ENCODE measurements at places on chromosomes 7 and 10.
A peak's percentile ranks its signal among the peaks of the same experiment; 100 is the strongest.

GRCh38 chr7:105448181-105448580 lies 59.5 kb upstream of the SRPK2 start:
- no peak for DNase-seq

DNA sequence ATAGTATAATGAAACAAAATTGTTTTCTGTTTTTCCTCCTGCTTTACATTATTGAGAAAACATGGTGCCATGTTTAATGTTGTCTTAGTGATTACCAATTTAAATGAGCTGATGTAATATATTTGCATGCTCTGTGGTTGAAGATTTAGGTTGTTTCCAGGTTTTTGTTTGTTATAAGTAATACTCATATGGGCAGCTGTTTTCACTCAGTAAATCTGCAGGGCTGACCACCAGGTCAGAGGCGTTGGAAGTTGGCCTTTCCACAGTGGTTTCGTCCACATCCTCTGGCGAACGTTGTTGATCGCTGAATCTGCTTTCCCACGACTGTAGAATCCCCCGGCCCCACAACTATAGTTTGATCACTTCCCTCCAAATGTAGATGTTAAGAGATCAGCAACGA lies 21.6 kb upstream of the PURB start:
- no peak for DNase-seq

GRCh38 chr10:13113544-13113943 lies 13.6 kb downstream of the OPTN start:
- DNase-seq: no peak

DNA sequence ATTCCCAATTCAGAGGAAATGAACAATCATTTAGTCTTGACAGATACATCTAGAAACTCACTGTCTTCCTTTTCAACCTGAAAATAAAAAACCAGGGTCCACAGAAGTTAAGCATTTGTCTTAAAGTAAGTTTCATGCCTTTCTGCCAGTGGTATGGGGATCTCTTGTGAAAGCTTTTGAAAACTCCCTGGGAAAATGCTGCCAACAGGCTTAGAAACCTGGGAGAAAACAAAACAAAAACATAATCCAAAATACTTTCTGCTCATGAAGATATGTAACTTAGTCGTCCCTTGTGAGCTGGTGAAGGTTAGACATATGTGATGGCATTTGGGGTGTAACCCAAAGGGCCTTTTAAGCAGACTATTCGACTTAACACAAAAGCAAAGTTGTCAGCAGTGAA lies 66.4 kb upstream of the ZNF438 start:
- peak; percentile 25 for DNase-seq

DNA sequence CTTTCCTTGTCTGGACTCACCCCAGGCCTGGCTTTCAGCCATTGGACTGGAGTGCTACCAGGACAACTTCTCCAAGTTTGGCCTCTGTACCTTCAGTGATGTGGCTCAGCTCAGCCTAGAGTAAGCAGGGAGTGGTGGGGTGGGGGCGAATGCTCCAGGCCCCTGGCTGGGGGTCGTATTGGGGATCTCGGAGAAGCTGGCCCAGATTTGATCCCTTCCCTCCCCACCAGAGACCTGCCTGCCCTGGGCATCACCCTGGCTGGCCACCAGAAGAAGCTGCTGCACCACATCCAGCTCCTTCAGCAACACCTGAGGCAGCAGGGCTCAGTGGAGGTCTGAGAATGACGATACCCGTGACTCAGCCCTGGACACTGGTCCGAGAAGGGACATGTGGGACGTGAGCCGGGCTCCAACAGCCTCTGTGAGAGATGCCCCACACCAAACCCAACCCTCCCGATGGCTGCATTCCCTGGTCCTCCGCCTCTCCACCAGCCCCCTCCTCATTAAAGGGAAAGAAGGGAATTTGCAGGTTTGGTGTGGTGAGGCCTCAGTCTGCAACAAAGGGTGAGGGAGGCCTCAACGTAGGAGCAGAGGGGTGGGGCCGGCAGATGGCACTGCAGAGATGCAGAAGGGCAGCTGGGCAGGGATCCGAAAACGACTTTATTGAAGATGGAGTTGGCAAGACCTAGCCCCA lies 14.8 kb downstream of the TRPV6 start:
- no peak for DNase-seq

DNA sequence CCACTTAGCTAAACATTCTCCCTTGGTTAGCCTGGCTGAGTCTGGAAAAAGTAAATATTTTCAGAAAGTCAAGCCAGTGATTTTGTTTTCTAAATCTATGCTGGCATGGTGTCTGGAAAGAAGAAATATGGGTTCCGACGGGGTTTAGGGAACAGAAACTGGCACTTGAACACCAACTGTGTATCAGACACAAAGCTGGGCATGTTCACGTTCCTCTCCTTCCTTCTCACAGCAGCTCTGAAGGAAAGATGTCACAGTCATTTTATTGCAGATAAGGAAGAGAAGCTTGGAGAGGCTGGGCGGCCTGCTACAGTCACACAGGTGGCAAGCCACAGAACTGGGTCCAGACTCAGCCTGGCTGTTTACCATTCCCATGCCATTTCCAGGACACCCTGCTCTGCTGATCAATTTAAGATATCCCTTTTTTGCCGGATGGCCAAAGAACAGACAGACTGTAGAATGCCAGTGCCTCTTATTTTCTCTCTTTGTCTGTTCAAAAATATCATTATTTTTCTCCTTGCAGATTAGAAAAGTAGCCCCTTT lies 118.8 kb downstream of the HERPUD2 start:
- no peak for DNase-seq

GRCh38 chr7:18610331-18610948 lies 114.9 kb downstream of the HDAC9 start:
- peak; percentile 19 for DNase-seq

- no peak for DNase-seq
Measured at GRCh38 chr7:145681646-145682045, 435.0 kb upstream of the CNTNAP2 start.

- DNase-seq: no peak
Measured at GRCh38 chr10:132335189-132336063, 3.4 kb downstream of the LRRC27 start.

DNA sequence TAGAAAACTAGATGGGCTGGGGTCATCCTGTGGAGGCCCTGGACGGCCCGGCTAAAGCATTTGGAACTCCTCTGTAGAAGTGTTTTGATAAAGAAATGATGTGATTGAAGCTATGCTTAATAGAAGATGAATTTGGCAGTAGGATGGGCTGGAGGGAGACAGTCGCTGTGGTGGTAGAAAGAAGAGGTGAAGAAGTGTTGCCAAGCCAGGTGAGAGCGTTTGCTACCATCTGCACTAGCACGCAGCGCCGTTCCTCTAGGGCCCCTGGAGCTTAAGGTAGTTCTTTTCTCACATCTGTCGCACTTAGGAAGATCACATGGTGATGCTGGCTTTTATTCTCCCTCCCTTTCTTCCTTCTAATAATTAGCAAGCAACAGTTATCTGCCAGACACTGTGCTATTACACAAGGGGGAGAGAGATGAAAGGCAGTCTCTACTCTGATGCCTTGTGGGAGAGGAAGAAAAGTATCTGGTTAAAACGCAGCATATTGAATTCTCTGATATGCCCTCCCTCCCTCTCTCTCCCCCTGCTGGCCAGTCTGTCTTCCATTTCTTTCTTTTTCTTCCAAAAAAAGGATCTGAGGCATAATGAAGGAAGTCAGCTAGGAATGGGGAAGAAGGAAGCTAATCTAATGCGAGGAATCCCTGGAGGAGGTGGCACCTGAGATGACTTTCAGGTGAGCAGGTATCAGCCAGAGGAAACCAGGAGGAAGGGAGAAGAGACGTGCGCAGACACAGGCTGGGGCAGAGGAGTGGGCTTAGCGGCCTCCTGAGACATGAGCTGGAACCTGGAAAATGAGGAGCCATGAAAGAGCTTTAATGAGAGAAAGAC lies 162.3 kb upstream of the KLF14 start:
- peak; percentile 48 for DNase-seq

- DNase-seq: no peak
Measured at GRCh38 chr10:48737886-48738285, 53.2 kb downstream of the WDFY4 start.

DNA sequence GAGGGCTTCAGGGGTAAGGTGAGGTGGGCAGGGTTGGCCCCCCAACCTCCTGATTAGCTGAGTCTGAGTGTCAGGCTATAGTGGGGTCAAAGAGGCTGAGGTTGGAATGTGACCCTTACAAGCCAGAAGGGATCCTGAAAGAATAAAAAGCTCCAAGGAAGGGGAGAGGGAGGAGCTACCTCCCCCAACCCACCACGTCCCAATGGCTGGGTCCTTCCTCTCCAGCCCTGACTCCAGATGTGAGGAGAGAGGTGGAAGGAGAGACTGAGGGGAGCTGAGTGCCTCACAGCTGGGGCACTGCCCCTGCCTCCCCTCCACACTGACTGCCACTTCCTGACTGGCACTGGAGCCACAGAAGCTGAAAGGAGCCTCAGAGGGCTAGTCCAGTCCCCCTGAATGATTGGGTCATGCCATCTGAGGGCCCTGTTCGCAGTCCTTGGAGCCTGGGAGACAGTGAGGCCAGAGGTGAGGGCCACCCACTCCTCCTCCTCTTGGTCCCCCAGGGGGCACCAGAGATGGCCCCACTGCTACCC lies 20.6 kb downstream of the IMPDH1 start:
- DNase-seq: no peak

GRCh38 chr7:8761731-8762130 lies 328.3 kb downstream of the NXPH1 start:
- no peak for DNase-seq

- no peak for DNase-seq
Measured at GRCh38 chr7:4519819-4520520, 162.1 kb upstream of the FOXK1 start.
